CD4-positive, alpha-beta T cell treated with Interleukin-2 at 100 ng/mL for 4 hours (primary cell): ENCODE measurements at places on chromosomes 7 and 10.

DNA sequence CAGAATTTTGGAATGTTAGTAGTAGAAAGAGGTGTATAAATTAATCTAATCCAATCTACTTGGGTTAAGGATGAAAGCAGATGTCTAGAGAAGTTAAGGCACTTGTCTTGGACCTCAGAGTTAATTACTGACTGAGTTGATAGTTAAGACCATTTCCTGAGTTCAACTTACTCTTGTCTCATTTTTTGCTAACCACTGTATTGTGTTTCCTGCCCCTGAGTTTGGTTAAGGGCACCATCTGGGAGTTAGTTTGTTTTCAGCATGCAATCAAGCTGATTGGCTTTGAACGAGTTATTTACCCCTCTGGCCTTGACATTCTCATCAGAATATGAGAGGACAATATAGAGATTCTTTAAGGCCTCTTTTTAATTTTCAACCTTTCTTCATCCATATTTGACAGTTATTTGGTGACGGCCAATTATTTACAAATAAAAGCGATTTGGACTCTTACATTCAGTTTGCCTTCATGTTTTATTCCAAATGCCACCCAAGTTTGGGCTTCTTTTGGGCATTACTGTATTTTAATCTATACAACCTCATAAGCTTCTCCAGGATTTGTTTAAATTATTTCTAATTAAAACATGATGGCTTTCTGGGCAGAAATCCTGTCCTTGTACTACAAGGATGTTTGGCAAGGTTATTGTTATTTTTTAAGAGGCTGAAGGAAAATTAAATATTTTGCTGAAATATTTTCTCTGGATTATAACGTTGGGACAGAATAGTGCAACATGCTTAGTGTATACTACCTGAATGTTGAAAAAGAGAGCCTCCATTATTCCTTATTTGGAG is 225.0 kb downstream of the CACNB2 start:
- no peak for DNase-seq

DNA sequence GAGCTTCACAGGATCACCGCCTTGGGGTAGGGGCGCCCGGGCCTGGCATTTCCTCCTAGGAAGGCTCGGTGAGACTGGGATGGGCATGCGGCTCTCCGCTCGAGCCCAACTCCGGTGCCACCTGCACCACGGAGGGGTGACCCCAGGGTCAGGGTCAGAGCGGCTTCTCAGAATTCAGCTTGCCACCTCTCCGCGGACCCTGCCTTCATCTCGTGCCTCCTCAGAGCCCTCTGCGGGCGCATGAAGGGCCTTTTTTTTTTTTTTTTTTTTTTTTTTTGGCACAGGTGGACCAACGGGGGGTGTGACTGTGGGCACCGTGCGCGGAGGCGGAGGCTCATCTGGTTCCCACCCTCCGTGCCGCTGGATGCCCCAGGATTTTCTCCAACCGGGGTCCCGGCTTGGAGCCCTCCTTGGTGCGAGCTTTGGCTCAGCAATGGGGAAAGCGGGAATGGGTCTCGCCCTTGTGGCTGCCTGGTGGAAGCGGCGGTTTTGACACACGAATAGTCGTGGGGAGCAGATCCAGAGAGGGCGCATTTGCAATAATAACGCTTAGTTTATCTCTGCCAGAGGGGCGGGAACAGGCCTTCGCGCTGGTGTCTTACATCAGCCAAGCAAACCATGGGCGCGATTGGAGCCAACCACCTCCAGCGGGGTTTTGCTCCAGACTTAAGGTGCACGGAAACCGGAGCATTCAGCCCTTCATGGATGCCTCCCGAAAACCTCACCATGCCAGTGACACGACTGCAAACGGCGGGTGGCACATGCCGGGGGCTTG is 5.0 kb upstream of the TNRC18 start:
- DNase-seq, result no peak

GRCh38 chr10:132841615-132841975 is 55.6 kb upstream of the NKX6-2 start:
- no peak for DNase-seq

DNA sequence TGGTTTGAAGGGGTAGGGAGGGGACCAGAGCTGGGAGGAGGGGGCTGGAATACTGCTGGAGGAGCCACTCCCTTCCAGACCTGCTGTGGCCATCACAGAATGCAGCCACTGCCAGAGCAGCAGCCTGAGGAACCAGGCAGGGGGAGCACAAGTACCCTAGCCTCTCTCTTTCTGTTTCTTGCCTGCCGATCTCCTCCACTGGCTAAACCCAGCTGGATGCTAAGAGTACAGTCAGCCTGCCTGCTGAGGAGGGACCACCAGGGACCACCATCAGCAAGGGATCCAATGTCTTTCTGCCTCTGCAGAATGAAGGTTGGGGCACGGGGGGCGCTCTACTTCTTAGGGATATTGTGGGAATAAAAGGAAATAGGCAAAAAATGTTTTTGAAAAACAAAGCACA is 4.7 kb downstream of the BLVRA start:
- no peak for DNase-seq

DNA sequence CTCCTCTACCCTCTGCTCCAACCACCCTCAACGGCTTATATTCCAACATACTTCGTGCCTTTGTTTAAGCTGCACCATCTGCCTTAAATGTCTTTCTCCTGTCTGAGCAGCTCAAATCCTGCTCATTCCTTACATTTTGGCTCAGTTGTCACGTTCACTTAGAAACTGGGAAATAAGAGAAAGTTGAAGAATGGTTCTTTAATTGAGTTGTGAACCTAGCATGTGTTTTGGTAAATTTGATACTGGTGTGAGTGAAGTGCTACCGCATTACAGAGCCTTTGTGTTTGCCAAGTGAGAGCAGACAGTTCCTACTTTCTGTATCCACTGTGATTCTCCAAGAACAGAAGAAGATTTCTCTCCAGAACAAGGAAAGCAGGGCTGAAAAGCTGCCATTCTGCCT is 54.3 kb downstream of the EPDR1 start:
- DNase-seq, result no peak
